Lung (tissue), 17 donors: ENCODE measurements at places on chromosomes 1 and 21. TPM values are rescaled to one million over a fixed set of nuclear protein-coding genes. Genes with fewer than 3 reads are reported as not detected.

- DNase-seq = no peak
Observed at GRCh38 chr1:66261364-66261763, 272.6 kb upstream of the SGIP1 start.

DNA sequence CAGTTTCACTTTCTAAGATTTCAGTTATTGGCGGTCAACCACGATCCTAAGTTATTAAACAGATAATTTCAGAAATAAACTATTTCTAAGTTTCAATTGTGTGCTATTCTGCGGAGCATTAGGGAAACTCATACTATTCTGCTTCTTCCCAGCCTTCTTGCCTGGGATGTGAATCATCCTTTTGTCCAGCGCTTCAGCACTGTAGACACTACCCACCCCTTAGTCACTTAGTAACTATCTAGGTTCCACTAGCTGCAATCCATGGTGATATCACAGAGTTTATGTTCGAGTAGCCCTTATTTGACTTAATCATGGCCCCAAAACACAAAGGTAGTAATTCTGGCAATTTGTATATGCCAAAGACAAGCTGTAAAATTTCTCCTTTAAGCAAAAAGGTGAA lies 279.9 kb upstream of the ADAMTS5 start:
- DNase-seq = no peak

RIPPLY3 gene
- 0.18 TPM for total RNA-seq

RSPH1 gene
- total RNA-seq = 46.9 TPM

- DNase-seq = no peak
Observed at GRCh38 chr1:81936853-81937252, 136.1 kb downstream of the ADGRL2 start.

GRCh38 chr21:33655588-33656221 lies 13.4 kb downstream of the ITSN1 start:
- peak; percentile 44 for DNase-seq

USH2A gene
- not detected for total RNA-seq

DNA sequence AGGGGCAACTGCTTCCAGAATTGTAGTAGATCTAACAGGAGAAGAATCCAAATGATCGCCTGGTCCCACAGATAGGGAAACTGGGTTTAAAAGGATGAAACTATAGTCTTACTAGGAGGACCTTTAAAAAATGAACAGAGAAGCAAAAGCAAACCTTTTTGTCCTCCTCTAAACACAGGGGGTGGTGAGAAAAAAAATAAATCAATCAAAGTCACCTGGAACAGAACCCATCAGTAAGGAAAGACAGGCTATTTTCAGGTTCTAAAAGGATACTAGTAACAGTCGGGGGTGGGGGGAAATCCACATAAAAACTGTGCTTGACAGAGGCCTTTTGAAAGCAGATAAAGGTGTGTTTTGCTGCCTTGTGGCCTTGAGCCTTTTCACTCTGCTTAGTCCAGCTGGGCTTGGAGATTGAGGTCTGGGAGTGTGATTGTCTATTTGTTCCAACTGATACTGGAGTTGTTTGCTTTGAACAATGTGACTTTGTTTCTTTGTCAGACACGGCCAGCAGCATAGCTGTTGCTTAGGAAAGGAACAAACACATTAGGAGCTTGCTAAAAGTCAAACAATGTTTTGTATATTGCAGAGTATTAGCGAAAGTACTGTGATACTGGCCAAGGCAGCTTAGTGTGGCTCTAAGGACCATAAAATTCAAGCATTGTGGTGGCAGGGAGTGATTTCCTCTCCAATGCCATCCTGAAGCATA lies 141.1 kb upstream of the IRF2BP2 start:
- peak; percentile 65 for DNase-seq
